ENCODE measurements at places on chromosomes 11 and 22.
A peak's percentile ranks its signal among the peaks of the same experiment; 100 is the strongest.

DNA sequence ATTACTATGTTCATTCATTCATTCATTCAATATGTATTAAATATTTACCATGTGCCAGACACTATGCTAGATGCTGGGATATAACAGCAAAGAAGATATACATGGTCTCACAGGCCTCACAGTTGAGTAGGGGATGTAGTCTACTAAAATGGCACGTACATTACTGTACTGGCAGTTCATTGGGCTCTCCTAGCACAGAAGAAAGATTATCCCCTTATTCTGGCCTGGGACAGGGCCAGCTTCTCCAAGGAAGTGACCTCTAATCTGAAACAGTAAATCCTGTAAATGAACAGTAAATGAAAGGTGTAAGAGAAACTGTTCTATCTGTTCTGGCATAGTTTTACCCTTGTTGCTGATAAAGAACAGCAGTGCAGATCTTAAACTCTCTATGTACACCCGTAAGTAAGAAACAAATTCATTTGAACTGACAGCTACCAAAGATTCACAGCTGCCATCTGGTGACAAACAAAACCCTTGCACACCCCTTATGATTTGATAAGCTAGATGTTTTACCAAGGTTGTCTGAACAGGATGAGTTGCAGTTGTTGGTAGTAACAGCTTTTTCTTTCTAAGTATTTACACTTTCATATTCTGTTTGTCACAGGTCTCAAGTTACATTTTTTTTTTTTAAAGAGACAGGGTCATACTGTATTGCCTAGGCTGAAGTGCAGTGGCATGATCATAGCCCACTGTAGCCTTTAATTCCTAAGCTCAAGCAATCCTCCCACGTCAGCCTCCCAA, 263.1 kb downstream of the TMEM135 start:
- DNase-seq: no peak

- DNase-seq: no peak
Measured at GRCh38 chr11:27599217-27599616, 92.6 kb upstream of the LIN7C start.

- DNase-seq: peak; percentile 31
Measured at GRCh38 chr22:39598017-39598965, 27.7 kb downstream of the CACNA1I start.

DNA sequence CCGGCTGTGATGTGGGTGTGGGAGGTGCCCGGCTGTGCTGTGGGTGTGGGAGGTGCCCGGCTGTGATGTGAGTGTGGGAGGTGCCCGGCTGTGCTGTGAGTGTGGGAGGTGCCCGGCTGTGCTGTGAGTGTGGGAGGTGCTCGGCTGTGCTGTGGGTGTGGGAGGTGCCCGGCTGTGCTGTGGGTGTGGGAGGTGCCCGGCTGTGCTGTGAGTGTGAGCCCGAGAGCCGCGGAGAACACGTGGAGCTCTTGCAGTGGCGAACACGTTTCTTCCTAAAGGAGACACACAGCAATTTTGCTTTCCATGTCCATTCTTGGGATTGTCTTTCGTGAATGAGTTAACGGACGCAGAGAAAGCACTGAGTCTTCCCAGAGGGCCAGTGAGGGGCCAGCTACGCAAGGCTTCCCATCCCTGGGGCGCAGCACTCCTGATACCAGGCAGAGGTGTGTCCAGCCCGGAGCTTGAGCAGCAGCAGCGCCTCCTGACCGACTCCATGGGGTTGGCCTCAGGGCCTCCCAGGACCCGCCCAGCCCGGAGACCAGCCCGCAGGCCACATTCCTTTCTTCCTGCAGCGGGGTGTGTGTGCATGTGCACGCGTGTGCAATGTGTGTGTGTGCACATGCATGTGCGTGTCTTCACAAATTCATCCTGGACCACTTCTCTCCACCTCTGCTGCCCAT, 245.0 kb upstream of the B3GAT1 start:
- DNase-seq: no peak

- DNase-seq: peak; percentile 75
Measured at GRCh38 chr22:35488513-35488912, 52.1 kb upstream of the RASD2 start.

DNA sequence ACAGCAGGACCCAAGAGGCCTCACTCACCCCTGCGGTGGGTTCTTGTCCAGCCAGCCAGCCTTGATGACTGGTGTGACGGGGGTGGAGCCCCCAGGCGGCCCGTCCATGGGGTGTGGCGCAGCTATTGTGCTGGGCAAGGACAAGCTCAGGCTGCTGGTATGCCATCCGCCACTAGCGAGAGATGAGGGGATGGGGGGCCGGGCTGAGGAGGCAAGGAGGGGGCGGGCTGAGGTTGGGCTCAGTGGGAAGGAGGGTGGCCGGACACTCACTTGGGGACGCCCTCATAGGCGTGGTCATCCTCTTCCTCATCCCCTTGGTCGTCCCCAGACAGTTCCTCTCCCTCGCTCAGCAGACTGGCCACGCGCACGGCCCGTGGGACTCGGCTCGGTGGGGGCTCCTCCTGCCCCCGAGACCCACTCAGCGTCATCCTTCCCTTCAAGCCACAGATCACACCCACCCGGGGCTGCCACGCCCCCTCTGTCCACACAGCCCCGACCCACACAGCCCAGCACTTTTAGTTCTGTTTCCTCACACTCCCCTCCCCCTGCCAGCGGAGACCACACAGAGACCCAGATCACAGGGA, 38.0 kb upstream of the PDE2A start:
- DNase-seq: no peak

GRCh38 chr11:6200975-6201374, 2.0 kb downstream of the OR52W1 start:
- DNase-seq: no peak

- no peak for DNase-seq
Measured at GRCh38 chr11:122627745-122628144, 27.8 kb upstream of the UBASH3B start.

- no peak for DNase-seq
Measured at GRCh38 chr11:68965901-68966853, 14.6 kb downstream of the MRGPRD start.

DNA sequence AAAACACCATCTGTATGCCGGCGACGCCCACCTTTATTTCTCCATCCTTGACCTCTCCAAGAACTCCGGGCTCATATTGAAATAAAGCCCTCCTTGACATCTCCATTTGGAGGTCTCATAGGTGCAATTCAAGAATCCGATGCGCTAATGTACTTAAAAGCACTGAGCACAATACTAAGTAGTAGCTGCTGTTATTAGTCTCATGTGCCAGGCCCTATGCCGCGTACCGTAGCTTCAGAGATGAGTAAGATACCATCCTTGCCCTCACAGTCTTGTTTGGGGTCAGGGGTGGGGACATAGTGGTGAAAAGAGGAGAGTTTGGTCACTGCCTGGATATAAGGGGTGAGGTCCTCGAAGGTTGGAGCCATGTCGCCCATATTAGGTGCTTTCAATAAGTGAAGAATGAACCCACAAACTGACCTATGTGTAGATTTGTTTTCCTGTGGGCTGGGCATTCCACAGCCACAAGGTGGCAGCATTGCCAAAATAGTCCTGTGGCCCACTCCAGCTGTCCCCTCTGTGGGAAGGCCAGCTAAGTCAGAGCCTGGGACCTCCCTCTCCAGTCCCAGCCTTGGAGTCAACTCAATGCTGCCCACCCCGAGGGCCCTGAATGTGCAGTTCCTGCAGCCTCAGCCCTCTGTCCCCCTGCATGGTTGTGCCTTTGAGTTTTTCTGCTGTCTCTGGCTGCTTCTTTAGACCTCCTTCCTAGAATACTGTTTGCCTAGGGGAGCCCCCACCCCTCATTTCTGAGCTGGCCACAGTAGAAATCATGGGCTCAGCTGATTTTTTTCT, 6.5 kb downstream of the DCPS start:
- peak; percentile 33 for DNase-seq

DNA sequence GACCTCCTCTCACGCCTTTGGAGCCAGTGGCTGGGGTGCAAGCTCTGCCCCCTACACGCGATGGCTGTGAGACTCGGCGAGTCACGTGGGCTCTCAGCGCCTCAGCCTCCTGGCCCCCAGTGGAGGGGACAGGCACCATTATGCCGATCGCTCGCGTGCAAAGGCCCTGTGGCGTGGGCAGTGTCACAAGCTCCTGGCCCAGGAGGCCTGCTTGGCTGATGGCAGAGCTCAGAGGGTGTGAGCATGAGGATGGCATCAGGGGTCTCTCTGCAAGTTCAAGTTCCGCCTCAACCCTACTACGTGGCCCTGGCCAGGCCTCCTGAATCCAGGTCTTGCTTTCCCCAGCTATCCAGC, 90.8 kb upstream of the KCNQ1OT1 start:
- no peak for DNase-seq

GRCh38 chr22:24532075-24532474, 22.9 kb downstream of the GUCD1 start:
- peak; percentile 43 for DNase-seq

DNA sequence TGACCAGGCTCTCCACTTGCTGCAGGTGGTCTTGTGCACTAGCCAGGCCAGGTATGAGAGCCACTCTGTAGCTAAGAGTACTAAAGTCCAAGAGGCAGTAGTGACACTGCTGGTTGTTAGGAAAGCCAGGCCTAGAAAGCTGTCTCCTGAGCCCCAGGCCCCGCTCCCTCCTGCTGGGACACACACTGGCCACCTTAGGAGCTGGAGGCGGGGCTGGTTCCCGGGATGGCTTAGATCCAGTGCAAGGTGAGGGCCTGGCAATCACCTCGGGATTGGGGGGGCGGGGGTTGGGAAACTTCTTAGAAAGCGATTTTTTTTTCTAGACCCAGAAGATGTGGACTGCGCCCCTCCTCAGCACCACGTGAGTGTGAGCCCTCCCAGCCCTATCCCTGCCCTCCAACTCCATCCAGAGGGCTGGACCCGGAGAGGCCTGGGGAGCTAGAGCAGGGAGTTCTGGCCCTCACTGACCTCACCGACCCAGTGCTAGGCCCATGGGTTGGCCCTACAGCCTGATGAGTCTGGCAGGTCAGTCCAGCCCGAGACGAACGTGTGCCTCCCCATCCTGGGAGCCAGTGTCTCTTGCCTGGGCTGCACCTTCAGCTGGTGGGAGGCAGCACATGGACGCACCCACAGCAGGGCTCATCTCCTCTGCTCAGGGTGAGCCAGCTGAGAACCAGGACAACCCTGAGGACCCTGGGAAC, 18.1 kb downstream of the SLC37A2 start:
- DNase-seq: no peak

DNA sequence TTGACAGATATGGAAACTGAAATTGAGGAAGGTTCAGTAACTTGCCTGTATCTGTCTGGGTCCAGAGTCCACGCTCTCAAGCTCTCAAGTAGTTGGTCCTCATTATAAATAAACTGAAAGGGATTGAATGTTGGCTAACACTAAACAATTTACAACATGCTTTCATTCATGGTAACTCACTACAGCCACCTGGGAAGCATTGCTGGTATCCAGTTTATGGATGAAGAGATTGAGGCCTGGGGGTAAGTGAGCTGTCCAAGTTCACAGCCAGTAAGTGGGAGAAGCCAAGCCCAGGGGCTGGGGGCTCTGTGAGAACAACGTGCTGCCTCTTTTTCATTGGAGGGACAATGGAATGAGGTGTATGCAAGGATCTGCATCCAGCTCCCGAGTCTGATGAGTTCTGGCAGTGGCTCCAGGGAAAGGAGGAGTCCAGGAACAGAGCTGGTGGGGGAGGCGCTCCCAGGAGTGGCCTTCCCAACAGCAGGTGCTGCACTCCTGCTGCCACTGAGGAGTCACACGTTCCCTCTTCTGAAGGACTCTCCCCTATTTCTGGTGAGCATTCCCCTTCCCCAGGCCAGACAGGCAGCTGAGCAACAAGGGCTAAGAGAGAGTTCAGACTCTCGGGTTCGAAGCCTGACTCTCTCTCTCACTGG, 175.8 kb downstream of the CSNK2A3 start:
- DNase-seq: no peak

- DNase-seq: no peak
Measured at GRCh38 chr22:27397954-27398342, 403.6 kb downstream of the MN1 start.
